Stomach (tissue), 19 donors: ENCODE measurements at places on chromosomes 6 and 20. TPM values are rescaled to one million over a fixed set of nuclear protein-coding genes. Genes with fewer than 3 reads are reported as not detected.
A peak's percentile ranks its signal among the peaks of the same experiment; 100 is the strongest.

Gene SLC12A5
- not detected for total RNA-seq

DNA sequence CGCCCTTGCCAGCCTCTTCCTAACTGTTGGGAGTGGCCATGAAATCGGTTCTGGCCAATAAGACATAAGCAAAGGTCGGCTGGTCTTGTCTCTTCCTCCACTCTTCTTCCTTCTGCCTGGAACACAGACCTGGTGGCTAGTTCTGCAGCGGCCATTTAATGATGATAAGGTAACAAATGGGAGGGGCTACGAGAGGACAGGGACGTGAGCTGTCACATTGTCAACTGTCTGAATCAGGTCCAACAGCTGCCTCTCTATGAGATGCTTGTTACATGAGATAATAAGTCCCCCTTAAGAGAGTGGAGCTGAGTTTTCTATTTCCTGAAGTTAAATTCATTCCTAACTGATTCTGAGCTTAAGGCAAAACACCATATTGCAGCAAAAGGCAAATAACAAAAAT lies 12.5 kb upstream of the TMEM242 start:
- DNase-seq, result no peak

DNA sequence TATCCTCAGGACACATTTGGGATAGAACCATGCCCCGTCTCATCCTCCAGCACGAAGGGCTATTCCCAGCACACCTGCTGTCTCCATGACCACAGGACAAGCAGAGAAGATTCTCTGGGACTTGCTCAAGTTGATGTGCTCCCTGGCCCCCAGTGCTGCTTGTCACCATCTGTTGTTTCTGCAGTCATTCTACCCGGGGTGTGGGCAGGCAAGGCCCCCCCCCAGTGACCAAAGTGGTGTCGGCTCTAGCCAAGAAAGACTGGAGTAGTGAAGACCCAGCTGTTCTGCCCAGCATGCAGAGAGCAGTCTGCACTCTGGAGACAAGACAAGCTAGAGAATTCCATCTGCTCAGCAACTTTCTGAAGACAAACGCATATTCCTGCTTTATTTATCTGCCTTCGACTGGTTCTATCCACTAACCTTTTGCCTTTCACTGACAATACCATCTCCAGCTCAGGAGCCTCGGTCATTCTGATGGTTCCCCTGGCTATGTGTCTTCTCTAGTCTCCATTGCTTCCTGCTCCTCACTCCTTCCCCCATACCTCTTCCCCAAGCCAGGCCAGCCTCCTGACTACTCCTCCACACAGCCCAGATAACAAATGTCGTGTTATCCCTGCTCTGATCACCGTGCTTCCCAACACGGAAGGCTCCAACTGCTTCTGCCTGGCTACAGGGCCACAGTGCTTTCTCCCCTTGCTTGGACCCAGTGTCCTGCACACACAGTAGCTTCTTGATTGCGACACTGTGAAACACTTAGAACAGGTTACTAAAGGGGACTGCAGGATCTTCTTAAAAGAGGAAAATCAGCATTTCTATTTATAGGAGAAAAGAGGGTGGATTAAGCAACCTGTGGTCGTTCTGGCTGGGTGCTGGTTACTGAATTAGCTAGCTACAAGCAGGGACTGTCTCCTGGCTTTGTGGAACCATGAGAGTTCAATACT lies 86.7 kb upstream of the EMILIN3 start:
- no peak for DNase-seq

DNA sequence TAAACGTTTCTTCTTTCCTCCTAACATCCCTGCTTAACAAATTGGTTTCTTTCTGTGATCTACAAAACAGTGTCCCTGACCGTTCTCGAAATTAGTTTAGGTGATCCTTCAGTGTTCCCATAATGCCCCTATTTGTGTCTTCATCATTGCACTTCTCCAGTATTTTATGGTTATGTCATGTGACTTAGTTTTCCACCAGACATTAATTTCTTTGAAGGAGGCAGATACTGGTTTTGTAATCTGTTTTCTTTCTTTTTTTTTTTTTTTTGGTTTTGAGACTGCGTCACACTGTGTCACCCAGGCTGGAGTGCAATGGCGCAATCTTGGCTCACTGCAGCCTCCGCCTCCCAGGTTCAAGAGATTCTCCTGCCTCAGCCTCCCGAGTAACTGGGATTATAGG lies 49.2 kb downstream of the FAM217A start:
- no peak for DNase-seq

DNA sequence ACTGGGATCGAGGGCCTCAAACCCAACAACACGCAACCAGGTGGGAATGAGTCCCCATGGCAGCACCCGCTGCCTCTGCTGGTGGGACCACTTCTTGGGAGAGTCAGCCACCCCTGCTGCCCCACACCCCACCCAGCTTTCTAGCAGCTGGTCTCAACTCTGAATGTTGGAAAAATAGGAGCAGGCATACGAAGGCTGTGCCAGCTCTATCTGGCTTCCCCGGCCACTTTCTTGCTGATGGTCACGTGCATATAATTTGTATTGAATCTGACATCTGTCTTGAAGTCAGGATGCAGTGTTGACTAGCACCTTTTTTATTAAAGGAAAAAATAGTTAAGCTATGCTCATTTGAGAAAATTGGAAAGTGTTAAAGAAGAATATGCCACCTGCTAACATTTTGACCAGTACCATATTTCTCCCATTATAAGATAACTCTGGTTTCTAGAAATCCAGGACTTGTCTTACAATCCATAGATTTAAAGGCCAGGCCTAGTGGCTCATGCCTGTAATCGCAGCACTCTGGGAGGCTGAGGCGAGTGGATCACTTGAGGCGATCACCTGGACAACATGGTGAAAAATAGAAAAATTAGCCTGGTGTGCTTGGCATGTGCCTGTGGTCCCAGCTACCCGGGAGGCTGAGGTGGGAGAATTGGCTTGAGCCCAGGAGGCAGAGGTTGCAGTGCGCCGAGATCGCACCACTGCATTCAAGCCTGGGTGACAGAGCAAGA lies 26.9 kb upstream of the MAPRE1 start:
- no peak for DNase-seq

DNA sequence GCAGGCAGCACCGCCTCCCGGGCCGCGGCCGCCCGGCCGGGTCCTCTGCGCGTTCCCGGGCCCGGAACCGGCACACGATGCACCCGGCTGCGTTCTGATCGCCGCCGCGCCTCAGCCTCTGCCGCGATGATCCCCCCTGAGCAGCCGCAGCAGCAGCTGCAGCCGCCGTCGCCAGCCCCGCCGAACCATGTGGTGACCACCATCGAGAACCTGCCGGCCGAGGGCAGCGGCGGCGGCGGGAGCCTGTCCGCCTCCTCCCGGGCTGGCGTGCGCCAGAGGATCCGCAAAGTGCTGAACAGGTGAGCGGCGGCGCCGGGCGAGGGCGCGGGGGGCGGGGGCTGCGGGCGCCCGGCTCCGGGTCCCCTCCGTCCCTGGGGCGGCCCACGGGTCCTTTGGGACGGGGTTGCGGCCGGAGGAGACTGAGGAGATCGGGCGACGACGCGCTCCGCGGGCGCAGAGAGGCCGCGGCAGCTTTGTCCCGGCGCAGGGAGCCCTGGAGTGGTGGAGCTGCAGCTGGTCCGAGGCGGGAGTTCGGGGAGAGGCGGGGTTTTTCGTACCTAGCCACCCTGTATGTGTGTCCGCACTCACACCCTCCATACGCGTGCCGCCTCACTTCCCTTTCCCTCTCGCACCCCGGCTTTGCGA lies 659 bp downstream of the SLC35F1 start:
- DNase-seq, result no peak

DNA sequence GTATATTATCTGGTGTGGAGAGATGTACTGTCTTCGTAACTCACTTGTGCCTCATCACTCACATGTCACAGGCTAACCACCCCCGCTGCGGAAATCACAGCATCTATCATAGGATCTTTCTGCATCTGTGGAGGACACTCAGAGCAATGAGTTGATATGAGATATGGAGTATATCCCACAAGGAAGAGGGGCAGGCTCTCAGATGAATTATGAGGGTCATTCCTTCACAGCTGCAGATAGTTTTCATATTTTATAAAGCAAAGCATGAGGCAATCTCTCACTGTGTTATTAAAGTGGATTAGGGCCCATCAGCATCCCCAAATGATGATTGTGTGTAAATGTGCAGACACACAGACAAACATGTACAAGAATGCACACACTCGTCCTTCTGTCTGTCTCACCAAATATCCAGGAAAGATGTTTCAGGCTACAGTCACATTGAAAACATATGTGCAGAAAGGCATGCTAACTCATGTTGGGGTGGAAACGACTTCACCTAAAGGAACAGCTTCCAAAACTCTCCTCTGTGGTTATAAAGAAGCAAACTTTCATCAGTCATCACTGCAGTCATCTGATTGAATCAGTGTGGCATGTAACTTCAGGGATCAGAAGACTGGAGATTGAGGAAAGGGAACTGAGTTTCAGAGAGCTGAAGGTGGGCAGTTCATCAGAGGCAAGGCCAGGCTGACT lies 164.7 kb downstream of the FOXC1 start:
- DNase-seq, result no peak

Gene HLA-DPB1
- total RNA-seq, result 46.2 TPM

Gene NKAIN2
- total RNA-seq, result not detected

Gene ECT2L
- not detected for total RNA-seq

DNA sequence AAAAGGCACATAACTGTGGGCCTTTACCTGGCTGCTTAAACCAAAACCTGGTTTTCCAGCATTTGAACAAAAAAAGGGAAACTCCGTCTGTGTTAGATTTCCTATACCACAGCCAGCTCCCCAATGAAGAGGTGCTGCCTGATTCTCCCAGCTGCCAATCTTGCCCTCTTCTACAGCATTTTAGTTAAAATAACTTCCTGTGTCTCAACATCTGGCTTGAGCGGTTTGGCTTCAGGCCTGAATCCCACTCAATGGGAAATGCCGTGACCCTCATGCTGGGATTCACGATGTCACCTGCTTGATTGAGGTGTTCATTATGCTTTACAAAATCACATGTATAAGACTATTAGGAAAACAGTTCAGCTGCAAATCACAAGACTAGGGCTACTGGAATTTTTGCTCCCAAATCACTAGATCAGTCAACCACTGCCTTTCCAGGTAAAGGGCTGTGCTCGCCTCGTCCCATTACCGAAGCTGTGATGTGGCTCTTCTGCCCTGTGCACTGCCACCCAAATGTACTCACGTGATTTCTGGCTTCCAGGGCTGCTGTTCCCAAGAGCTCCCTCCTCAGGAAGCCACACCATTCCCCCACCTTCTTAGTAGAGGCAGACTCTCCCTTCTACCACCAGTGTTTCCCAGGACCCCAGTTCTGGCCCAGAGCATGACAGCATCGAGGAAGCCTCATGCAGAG lies 94.6 kb downstream of the PSMG4 start:
- no peak for DNase-seq

DNA sequence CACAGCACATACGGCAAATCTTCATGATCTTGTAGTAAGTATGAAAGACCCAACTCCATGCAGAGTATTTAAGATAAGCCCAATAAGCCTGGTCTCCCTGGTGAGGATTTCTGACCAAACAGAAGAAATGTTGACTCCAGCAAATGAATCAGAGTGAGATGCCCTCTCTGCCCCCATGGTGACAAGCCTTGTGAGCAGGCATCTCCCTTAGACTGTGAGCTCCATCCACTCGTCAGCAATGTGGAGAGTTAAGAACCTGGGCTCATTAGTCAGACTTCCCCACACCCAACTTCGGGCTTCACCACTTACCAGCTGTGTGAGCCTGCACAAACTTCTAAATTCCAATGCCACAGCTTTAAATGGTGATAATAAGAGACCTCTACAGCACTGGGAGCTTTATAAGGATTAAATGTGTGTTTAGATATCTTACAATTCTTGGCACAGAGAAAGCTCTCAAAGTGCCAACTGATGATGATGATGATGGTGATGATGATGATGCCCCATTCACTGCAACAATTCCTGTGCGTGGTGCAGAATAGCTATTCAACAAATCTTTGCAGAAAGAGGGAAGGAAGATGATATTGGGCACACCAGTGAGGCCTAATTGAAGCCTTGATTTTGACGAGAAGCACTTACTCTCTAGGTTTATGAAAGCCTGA lies 253.4 kb upstream of the TAB2 start:
- DNase-seq, result no peak

DNA sequence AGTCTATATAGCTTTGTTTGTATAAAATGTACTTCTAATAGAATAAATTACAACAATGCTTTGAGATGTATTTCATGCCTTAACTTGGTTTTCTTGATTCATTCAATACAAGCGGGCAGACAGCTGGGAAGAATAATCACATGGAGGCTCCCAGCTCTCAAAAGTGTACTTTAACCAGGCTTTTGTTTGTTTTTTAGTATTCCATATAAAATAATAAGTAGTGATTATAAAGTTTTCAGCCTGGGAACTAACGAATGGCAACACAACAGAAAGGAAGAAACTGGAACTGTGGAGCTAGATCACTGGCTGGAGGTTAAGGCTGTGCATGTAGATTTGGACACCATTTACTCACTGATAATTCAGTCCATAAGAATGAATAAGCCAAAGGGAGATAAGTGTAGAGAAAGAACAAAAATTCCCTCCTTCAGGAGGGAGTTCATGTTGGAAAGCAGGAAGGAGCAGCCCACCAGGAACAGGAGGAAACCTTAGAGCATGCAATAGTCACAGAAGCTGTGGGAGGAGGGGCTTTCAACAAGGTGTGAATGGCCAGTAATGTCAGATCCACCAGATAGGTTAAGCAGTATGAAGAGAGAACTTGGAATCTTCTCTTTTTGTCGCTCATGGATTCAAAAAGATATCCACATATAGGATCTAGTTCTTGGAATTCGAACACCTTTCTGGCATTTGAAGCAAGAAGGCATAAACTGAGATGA lies 41.2 kb upstream of the SLC35D3 start:
- DNase-seq, result no peak

DNA sequence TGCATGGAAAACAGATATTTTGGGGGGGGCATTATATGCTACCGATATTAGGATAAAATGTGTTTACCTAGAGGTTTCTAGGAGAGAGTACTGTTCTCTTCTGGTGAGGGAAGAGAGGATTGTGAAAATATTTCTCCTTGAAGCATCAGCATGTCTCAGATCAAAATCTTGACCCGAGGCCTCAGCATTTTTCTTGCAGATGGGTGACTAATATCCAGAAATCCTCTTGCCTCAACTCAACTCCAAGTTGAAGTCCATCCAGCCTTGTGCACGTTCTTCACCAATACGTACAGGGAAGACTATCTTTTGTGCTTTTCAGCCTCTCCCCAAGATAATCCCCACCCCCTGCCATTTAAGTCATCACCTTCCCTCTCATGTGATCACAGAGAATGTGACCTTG lies 59.5 kb downstream of the PRND start:
- no peak for DNase-seq

GRCh38 chr20:37519508-37520418 lies 1.3 kb upstream of the NNAT start:
- DNase-seq, result peak; percentile 22

Gene NMBR
- not detected for total RNA-seq

- DNase-seq, result no peak
Measured at GRCh38 chr6:25060522-25060921, 124.8 kb upstream of the RIPOR2 start.

Gene BPIFA1
- total RNA-seq, result not detected

GRCh38 chr20:23128461-23129125 lies 42.5 kb upstream of the CD93 start:
- DNase-seq, result no peak

GRCh38 chr6:89454300-89454699 lies 21.3 kb downstream of the ANKRD6 start:
- no peak for DNase-seq
